ENCODE measurements at places on chromosomes 2 and 18. TPM values are rescaled to one million over a fixed set of nuclear protein-coding genes. Genes with fewer than 3 reads are reported as not detected.

Gene CAPN14
- total RNA-seq = under 0.01 TPM

Gene FAM161A
- total RNA-seq = 2.3 TPM

Gene PPP1R1C
- total RNA-seq = 2.0 TPM

Gene PCARE
- total RNA-seq = not detected

Gene RAB12
- 53.0 TPM for total RNA-seq

Gene COL4A4
- not detected for total RNA-seq

Gene PDE11A
- not detected for total RNA-seq

Gene PLEK
- total RNA-seq = not detected

Gene RNF152
- 0.51 TPM for total RNA-seq

Gene RAD51AP2
- total RNA-seq = under 0.01 TPM

Gene TUBA4B
- total RNA-seq = not detected

Gene UGT1A5
- total RNA-seq = not detected

Gene RAX
- not detected for total RNA-seq

Gene NOL4
- total RNA-seq = not detected

Gene MC4R
- not detected for total RNA-seq

Gene IL1F10
- total RNA-seq = not detected

Gene CREB1
- 37.2 TPM for total RNA-seq

Gene SF3B6
- total RNA-seq = 130 TPM

Gene CPS1
- 30.8 TPM for total RNA-seq

Gene ATP6V1B1
- 2.0 TPM for total RNA-seq

Gene ARL4C
- 17.1 TPM for total RNA-seq

Gene DUSP2
- 0.23 TPM for total RNA-seq

Gene RFX8
- total RNA-seq = 27.8 TPM

Gene QPCT
- total RNA-seq = 0.13 TPM

Gene KCNK3
- total RNA-seq = 0.32 TPM

Gene ATP8B1
- 5.6 TPM for total RNA-seq

Gene PFN4
- total RNA-seq = 1.7 TPM

Gene ATP6V1C2
- total RNA-seq = not detected

Gene B4GALT6
- not detected for total RNA-seq

Gene RUFY4
- total RNA-seq = not detected

Gene TTC39C
- total RNA-seq = 18.3 TPM

Gene MC5R
- total RNA-seq = not detected

Gene UGT1A7
- not detected for total RNA-seq

Gene FEV
- not detected for total RNA-seq

Gene LOXHD1
- total RNA-seq = not detected

Gene FZD7
- total RNA-seq = 13.5 TPM

Gene UNC80
- total RNA-seq = not detected

Gene SERPINE2
- 87.3 TPM for total RNA-seq

Gene ALLC
- total RNA-seq = not detected

Data from LHCN-M2 (cell line).